Lung microvascular endothelial cell (primary cell): ENCODE measurements at places on chromosomes 5 and 9. TPM values are rescaled to one million over a fixed set of nuclear protein-coding genes. Genes with fewer than 3 reads are reported as not detected.

The SNX30 gene
- 5.2 and 7.5 TPM in 2 replicates for total RNA-seq

- no peak for DNase-seq
These were observed 1767.7 kb downstream of the EFNA5 start for GRCh38 chr5:105903069-105903468.

GRCh38 chr5:91126448-91126847 lies 256.7 kb downstream of the ARRDC3 start:
- peak; percentile 80 for DNase-seq

DNA sequence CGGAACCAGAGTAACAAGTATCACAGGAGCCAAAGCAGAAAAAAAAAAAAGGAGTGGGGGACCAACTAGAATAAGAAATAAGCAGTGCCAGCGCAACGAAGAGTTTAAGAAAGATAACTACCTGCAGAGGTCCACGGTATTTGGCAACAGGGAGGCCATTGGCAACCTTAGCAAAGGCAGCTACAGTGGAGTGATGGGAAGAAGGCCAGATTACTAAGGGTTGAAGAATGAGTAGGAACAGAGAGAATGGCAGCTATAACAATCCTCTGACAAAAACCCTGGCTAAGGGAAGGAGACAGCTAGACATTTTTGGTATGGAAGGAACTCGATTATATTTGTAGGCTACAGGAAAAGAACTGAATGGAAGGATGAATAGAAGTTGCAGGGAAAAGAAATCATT lies 93.4 kb upstream of the DMAC1 start:
- DNase-seq = no peak

DNA sequence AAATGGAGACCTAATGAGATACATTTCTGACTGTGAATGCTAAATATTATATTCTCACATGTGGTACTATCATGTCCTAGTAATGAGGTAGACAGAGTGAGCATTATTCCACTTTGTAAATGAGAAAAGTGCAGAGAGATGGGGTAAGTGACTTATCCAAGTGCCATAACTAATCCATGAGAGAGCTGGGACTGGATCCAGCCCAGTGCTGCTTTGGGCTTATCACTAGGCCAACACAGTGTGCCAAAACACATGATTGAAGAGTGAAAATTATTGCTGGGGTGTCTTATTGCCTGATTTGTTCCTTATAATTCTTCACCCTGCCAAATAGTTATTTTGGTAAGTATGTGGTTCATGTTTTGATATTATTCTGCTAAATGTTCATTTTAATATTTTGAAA lies 442.2 kb upstream of the GRAMD2B start:
- DNase-seq = no peak

GRCh38 chr5:1222621-1223277 lies 2.4 kb upstream of the SLC6A18 start:
- DNase-seq = no peak

- DNase-seq = peak; percentile 37
These were observed 256.0 kb downstream of the DOCK8 start for GRCh38 chr9:470552-471194.

The TAF1L gene
- total RNA-seq = under 0.01 TPM in 1 of 2 replicates, not detected in the other

DNA sequence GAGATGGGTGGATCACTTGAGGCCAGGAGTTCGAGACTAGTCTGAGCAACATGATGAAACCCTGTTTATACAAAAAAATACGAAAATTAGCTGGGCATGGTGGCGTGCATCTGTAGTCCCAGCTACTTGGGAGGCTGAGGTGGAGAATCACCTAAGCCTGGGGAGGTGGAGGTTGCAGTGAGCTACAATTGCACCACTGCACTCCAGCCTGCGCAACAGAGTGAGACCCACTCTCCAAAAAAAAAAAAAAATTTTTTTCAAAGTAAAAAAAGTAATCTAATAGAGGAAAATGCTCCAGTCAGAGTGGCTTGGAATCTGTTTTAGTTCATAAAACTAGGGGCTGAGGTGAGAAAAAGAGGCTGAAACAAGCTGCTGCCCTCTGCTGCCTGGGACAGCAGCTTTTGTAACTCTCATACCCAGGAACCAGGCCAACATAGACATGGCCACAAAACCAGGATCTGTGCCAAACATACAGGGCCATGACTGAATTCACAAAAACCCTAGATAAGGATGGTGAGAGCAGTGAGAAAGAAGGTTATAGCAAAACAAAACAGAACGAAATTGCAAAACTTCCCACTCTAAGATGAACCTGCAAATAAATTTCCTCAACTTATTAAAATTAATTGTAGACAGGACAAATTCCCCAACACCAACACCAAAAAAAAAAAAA lies 13.1 kb upstream of the DCAF12 start:
- DNase-seq = peak; percentile 94

- DNase-seq = peak; percentile 2
These were observed 486.8 kb downstream of the PSAT1 start for GRCh38 chr9:78783743-78784142.

The ENG gene
- 34.0 and 51.6 TPM in 2 replicates for total RNA-seq

- DNase-seq = no peak
These were observed 14.3 kb upstream of the OLFM1 start for GRCh38 chr9:135073081-135073740.

DNA sequence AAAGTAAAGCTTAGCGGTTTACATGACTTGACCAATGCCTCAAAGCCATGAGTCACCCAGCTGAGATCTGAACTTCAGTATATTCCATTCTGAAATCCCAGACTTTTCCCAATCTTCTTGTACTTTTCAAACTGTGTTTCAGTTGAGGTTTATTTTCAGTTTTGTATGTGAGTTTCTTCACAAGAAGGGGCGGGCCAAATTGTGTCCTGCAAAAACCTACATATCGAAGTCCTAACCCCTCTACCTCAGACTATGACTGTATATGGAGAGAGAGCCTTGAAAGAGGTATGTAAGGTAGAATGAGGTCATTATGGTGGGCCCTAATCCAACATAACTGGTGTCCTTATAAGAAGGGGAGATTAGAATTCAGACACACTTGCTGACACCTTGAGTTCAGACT lies 666 bp upstream of the TLR4 start:
- no peak for DNase-seq

- no peak for DNase-seq
These were observed 454.8 kb upstream of the KLF4 start for GRCh38 chr9:107944387-107944786.

DNA sequence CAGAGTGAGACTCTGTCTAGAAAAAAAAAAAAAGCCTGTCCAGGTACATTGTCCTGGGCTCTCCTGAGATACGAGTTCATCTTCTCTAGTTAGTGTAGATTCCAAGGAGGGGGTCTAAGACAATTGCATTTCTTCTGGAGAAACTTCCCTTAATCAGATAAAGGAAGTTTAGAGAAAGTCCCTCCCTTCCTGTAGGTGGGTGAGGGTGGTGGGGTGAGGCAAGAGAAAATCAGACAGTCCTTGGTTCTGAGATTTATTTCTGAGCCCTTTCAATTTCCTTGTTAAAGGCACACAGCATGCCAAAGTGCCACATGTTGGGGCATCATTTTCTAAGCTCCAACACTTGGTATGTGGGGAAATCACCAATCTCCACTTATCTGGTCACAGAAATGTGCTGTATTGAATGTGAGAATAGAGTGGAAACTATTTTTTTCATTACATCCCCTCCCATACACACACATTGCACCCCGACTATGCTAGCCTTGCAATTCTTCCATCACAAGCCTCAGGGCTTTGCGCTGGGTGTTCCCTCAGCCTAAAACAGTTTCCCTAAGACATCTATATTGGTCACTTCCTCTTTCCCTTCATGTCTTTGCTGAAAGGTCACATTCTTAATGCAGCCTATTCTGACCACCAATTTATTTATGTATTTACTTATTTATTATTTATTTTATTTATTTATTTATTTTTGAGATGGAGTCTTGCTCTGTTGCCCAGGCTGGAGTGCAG lies 5.1 kb upstream of the TUT7 start:
- DNase-seq = no peak

DNA sequence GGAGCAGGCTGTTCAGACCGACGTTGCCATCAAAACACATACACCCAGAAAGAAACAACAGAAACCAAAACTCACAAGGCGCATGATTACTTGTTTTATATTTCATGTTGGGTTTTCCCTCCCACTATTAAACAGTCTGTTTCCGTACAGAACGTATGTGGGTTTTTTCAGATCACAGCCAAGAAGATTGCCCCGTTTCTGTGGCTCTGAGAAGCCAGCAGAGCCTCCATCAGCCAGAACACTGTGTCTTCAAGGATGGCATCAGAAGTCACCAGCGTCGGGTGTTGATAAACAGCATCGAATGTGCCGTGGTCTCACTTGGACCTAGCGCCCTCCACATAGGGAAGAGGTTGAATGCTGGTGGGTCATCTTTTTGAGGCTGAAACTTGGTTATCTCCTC lies 42.8 kb downstream of the FAM78A start:
- DNase-seq = no peak

- DNase-seq = no peak
These were observed 74.3 kb downstream of the GRAMD2B start for GRCh38 chr5:126497506-126497905.

The NXNL2 gene
- under 0.01 and 0.79 TPM in 2 replicates for total RNA-seq

DNA sequence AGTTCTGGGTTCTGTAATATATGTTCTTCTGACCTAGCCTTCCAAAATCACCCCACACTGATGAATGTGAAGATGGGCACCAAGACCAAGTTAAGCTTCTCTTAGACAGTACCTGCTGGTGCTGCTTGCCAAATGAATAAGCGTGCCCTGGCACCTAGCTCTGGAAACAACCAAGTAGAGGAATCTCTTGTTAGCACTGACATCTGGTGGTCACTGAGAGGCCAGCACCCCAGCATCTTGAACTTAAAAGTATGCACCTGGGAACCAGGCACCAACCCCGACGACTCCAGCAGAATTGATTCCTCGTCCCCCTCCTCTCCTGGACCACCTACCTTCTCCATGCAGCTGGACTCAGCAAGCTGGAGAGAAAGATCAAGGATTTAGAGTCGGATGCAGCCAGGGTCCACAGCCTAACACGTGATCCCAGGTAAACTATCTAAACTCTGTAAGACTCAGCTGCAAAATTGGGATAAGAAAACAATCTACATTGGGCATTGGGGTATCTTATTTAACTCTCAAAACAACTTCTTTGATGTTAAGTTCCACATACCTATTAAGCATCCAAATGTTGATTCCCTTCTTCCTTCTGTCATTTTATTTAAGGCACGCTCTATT lies 89.8 kb downstream of the SLC1A3 start:
- DNase-seq = peak; percentile 81

The FOXD4L6 gene
- total RNA-seq = under 0.01 TPM in 1 of 2 replicates, not detected in the other

The LCN9 gene
- not detected in 2 replicates for total RNA-seq

DNA sequence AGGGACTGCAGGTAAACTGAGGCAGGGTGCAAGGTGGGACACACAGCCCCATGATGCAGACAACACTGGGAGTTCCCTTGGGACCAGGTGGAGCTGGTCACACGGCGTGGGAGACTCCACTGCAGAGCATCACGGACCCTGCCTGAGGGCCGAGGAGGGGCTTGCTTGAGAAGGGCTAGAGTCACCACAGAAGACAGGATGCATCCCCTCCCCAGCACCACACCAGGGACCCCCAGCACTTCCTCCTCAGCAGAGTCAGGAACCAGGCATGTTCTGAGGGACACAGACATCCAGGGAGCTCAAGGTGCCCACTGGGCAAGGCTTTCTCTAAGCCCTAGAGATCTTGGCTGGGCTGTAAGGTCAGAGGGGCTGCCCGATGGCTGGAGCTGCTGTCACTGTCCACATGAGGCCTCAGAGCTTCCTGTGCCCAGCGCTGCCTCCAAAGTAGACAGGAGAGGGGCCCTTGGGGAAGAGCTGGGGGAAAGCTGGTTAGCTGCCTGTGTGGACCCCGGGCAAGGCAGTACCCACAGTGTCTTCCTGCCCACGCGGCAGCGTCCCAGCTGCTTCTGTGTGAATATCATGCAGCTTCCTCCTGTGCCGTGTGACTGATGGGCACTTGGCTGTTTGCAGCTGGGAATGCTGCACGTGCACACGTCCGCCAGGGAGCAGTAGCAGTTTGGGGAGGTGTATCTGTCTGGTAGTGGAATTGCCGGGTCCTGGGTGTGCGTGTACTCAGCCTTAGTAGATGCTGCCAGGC lies 176.6 kb downstream of the CACNA1B start:
- DNase-seq = no peak

GRCh38 chr9:129850821-129851550 lies 15.7 kb downstream of the USP20 start:
- DNase-seq = no peak

The COL23A1 gene
- under 0.01 and 0.40 TPM in 2 replicates for total RNA-seq

GRCh38 chr5:108639366-108639765 lies 108.3 kb upstream of the FER start:
- no peak for DNase-seq

GRCh38 chr9:130893341-130894101 lies 3.1 kb downstream of the QRFP start:
- DNase-seq = peak; percentile 63

GRCh38 chr5:106825374-106825773 lies 845.4 kb downstream of the EFNA5 start:
- DNase-seq = no peak

DNA sequence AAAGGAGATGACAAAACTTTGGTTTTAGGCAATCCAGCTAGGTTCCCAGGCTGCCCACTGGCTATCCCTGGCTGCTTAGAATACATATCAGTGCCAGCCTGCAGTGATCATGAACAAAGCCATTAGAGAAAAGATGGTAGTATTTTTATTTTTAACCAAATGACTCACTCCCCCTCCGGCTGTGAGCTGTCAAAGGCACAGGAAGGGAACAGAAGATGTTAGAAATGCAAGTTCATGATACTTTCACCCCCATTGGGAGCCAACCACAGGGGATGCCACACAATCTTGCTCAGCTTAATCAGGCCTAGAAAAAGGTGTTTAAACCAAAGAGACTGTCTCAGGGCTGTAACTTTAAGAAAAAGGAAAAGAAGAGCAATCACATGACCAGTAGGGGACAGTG lies 70.3 kb upstream of the ASTN2 start:
- DNase-seq = peak; percentile 4

GRCh38 chr5:170788626-170789304 lies 5.2 kb downstream of the GABRP start:
- DNase-seq = no peak

- DNase-seq = no peak
These were observed 171.7 kb downstream of the MAT2B start for GRCh38 chr5:163677092-163677491.

DNA sequence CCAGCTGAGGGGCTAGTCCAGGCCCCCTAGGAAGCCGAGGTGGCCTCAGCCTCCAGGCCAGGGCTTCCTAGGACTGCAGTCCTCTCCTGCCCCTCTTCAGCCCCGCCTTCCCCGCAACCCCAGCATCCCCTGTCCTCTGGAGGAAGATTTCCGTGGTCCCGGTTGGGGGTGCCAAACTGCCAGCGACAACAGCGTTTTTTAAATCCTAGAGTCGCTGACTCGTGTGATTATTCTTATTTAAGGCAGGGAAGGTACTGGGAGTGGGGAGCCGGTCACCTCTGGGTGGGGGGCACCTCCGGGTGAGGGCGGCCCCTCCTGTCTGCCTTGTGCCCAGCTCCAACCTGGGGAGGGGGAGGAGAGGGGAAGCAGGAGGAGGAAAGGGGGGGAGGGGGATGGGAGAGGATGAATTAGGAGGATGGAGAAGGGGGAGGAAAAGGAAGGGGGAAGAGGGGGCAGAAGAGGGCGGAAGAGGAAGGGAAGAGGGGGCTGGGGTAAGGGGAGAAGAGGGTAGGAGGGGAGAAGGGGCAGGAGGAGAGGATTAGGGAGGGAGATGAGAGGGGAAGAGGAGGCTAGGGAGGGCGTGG lies 173.1 kb upstream of the IER5L start:
- no peak for DNase-seq
